Transverse colon (tissue), 4 donors: ENCODE measurements at places on chromosomes 11 and 22.

GRCh38 chr11:134398644-134399292 is 13.3 kb downstream of the B3GAT1 start:
- no peak for DNase-seq
- no peaks in the 10 kb centered on the region for H3K36me3 ChIP-seq
- peaks cover 18% of the 10 kb centered on the region for H3K27me3 ChIP-seq
- no peaks in the 10 kb centered on the region for H3K4me1 ChIP-seq

GRCh38 chr11:47108214-47108613 is 68.5 kb downstream of the ARFGAP2 start:
- no peaks in the 10 kb centered on the region for H3K27me3 ChIP-seq
- H3K36me3 ChIP-seq: no peaks in the 10 kb centered on the region
- no peak for DNase-seq
- peaks cover 47% of the 10 kb centered on the region for H3K4me1 ChIP-seq

DNA sequence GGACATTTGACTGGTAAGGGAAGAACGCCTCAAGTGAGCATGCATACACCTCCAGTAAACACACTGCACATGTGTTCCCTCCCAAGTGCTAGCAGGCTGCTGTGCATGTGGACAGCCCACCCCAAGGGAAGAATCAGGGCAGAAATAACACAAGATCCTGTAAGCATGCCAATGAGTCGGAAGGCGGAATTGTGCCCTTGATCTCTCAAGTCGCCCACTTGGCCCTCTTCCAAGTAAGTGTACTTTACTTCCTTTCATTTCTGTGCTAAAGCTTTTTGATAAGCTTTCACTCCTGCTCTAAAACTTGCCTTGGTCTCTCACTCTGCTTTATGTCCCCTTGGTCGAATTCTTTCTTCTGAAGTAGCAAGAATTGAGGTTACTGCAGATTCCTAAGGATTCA is 139.6 kb downstream of the TRPC6 start:
- DNase-seq: peak; percentile 20
- no peaks in the 10 kb centered on the region for H3K36me3 ChIP-seq
- no peaks in the 10 kb centered on the region for H3K4me1 ChIP-seq

DNA sequence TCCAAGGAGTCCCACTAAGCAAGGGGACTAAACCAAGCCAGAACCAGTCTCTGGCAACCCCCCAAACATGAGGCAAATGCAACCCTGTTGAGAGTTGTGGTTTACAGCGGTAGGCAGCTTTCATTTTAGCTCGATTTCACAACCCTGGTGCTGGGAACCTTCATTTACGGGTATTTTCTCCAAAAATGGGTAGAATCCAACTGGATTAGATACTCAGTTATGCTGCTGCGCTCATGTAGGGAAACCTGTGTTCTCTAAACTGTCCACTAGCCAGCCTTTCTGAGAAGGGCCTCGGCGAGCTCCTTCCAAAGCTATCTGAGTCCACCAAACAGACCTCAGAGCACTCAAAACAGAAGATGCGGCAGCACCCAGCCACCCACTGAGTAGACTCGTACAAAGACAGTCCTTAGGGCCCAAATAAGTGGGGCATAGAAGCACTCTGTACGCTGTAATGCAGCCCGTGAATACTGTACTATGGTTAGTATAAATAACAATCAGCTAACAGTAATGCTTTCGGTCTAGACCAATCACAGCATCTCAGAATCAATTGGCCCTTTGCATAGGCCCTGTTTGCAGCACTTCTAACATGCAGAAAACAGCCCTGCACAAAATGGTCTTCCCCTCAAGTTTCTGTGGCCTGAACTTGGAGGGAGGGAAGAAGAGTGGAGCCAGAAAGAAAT is 104.7 kb downstream of the ETS1 start:
- no peak for DNase-seq
- no peaks in the 10 kb centered on the region for H3K27me3 ChIP-seq
- H3K4me1 ChIP-seq: peaks cover 10% of the 10 kb centered on the region
- no peaks in the 10 kb centered on the region for H3K36me3 ChIP-seq

DNA sequence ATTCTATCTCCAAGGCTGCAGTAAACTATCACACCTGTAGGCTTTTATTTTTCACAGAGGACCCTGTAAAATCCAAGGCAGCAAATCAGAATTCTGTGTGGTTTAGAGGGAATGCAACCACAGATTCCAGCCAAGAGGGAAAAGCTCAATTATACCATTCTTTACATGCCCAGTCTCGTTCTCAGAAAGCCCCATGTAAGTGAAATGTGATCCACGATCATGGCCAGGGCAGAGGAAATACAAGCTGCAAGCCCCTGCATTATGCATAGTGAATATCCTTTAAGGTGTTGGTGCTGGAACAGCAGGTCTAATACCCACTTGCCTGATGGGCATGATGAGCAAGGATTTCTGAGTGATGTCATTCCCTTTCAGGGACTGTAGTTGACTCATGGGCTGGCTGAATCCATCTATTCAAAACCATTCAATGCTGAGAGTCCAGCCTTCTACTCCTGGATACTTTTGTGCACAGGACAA is 198.7 kb upstream of the MTMR2 start:
- DNase-seq: no peak
- no peaks in the 10 kb centered on the region for H3K27me3 ChIP-seq
- H3K4me1 ChIP-seq: no peaks in the 10 kb centered on the region
- H3K36me3 ChIP-seq: no peaks in the 10 kb centered on the region
- no peak overlapping the region for H3K4me3 ChIP-seq

GRCh38 chr22:19903031-19903430 is 38.5 kb upstream of the COMT start:
- H3K4me3 ChIP-seq: no peak overlapping the region
- peaks cover 7% of the 10 kb centered on the region for H3K4me1 ChIP-seq
- H3K27ac ChIP-seq: no peak overlapping the region
- H3K27me3 ChIP-seq: no peaks in the 10 kb centered on the region

DNA sequence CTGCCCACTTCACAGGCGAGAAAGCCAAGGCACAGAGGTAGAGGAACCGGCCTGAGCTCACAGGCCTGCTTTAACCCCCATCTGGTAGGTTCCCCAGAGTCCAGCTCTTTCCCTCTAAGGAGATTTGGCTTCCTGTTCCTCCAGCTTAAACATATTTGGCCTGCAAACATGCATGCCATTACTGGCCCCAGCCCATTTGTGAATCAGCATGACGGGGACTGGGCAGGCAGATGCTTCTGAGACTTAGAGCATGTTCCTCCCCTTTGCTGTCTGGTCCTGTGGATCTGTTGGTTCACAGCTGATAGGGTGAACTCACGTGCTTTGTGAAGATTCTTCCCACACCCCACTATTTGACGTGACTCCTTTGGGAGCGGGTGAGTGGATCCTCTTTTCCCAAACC is 12.6 kb downstream of the CHST1 start:
- H3K4me3 ChIP-seq: no peak overlapping the region
- H3K27ac ChIP-seq: no peak overlapping the region
- H3K36me3 ChIP-seq: no peaks in the 10 kb centered on the region
- H3K27me3 ChIP-seq: peaks cover 10% of the 10 kb centered on the region

- no peak overlapping the region for H3K27ac ChIP-seq
- no peaks in the 10 kb centered on the region for H3K4me1 ChIP-seq
- H3K4me3 ChIP-seq: no peak overlapping the region
- no peaks in the 10 kb centered on the region for H3K27me3 ChIP-seq
- H3K36me3 ChIP-seq: no peaks in the 10 kb centered on the region
Measured at GRCh38 chr11:20949585-20949984, 280.2 kb downstream of the NELL1 start.

DNA sequence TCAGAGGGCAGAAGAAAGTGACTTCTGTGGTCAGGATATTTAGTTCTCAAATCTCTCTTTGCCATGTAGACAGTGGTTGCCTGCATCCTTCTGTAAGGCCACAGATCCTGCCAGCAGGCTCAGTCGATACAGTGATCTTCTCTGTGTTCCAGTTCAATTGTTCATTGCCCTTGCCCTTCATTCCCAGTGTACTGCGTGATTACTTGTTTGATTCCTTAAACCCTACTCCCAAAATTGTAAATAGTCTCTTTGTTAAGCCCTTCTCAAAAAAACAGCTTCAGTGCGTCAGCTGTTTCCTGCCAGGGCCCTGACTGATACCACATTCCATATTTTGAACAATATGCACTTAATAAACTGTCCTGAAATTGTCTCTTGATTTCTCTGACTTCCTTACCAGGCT is 9.3 kb upstream of the TYR start:
- H3K27ac ChIP-seq: no peak overlapping the region
- H3K4me3 ChIP-seq: no peak overlapping the region
- H3K27me3 ChIP-seq: no peaks in the 10 kb centered on the region
- no peaks in the 10 kb centered on the region for H3K36me3 ChIP-seq
- no peak for DNase-seq
- H3K4me1 ChIP-seq: no peaks in the 10 kb centered on the region

DNA sequence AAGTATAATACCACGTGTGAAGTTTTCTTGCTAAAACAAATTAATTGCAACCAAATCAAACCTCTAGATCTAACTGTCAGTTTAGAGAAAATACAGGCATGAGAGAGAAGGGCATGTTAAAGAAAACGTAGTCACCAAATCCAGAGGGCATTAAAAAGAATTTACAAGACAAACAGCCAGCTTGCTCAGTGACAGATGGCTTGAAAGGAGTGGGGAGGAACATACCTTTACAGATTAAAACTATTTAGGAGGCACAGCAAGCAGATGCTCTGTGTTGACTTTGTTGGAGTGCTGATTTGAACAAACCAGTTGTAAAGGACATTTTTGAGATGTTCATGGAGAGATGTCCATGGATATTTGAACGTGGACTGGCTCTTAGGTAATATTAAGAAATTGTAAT is 96.9 kb downstream of the ATXN10 start:
- H3K36me3 ChIP-seq: no peaks in the 10 kb centered on the region
- DNase-seq: no peak
- no peaks in the 10 kb centered on the region for H3K27me3 ChIP-seq
- no peak overlapping the region for H3K4me3 ChIP-seq
- no peaks in the 10 kb centered on the region for H3K4me1 ChIP-seq

GRCh38 chr11:128061281-128061871 is 526.0 kb downstream of the ETS1 start:
- DNase-seq: no peak
- H3K27me3 ChIP-seq: no peaks in the 10 kb centered on the region
- H3K36me3 ChIP-seq: no peaks in the 10 kb centered on the region
- H3K4me3 ChIP-seq: no peak overlapping the region

DNA sequence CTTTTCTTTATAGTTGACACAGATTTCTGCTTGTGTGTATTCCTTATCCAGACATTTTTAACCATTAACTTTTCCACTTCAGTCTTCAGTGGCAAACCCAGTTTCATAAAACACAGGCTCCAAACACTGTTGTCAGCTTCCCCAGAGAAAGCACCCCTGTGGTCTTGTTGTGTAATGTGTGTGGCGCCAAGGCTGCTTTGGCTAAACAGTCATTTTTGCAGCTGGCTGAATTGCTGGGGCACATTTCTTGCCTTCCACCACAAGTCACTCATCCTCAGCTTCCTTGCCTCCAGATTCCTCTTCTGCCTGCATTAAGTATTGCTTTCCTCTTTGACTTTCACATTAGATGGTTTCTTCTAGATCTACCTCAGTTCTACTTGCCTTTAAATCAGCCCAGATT is 40.5 kb downstream of the ARHGAP1 start:
- no peaks in the 10 kb centered on the region for H3K27me3 ChIP-seq
- peaks cover 61% of the 10 kb centered on the region for H3K36me3 ChIP-seq
- H3K27ac ChIP-seq: no peak overlapping the region
- no peaks in the 10 kb centered on the region for H3K4me1 ChIP-seq
- DNase-seq: no peak

DNA sequence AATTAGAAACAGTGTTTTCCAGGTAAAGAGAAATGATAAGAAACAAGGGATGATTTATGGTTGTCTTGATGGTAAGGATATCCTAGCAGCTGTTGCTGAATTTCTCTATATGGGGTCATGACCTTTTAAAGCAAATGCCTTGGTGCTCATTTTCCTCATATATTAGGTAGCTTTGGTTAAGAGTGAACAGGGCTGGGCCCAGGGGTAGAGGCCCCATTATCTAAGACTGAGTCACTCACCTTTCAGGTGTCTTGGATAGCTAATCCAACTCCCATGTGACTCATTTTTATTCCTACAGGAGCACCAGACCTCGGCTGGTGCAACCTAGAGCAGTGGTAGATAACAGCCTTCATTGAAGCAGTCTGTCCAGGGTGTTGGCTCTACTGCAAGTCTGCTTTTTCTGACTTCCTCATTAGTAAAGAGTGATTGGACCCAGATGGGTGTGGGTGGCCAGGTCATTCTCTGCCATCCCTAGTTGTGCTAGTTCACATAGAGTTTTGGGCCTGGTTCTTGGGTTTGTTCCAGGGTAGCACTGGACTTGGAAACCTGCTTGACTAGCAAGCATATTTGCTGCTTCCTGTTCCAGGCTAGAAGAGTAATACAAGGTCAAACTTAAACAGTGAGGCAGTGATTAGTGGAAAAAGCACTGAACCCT is 37.4 kb downstream of the CTNND1 start:
- peak overlapping the region; percentile 87 for H3K27ac ChIP-seq
- H3K27me3 ChIP-seq: no peaks in the 10 kb centered on the region
- DNase-seq: peak; percentile 85
- peaks cover 48% of the 10 kb centered on the region for H3K36me3 ChIP-seq

DNA sequence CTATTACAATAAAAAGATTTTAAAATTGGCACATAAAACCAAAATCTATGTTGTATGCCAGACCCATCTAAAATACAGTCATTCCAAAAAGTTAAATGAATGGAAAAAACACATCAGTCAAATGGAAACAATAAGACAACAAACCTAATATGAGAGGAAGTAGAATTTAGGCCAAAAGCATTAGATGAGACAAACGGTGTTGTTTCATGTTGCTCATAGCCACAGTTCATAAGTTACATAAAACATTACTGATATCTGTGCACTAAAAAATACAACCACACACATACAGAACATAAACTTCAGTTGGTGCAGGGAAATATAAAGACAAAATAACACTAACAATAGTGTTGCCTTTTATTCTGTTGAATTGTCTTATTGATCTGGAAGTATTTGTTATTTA is 661.9 kb downstream of the CNTN5 start:
- H3K4me1 ChIP-seq: no peaks in the 10 kb centered on the region
- no peak for DNase-seq
- H3K27ac ChIP-seq: no peak overlapping the region
- no peaks in the 10 kb centered on the region for H3K27me3 ChIP-seq
- no peaks in the 10 kb centered on the region for H3K36me3 ChIP-seq
- no peak overlapping the region for H3K4me3 ChIP-seq

DNA sequence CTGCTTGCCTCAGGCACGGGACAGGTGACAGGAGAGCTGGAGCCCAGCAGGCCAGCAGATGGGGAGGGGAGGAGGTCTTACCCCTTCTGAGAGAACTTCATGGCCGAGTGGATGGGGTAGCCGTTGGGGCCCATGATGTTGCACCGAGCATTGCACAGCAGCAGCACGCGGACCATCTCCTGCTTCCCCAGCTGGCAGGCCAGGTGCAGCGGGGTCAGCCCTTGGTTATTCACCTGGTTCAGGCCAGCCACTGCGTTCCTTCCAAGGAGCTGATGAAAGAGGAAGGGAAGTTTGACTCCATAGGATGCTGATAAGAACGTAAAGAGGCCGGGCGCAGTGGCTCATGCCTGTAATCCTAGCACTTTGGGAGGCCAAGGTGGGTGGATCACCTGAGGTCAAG is 29.4 kb upstream of the BAIAP2L2 start:
- H3K4me1 ChIP-seq: no peaks in the 10 kb centered on the region
- no peak overlapping the region for H3K4me3 ChIP-seq
- H3K27ac ChIP-seq: no peak overlapping the region
- no peaks in the 10 kb centered on the region for H3K27me3 ChIP-seq
- no peaks in the 10 kb centered on the region for H3K36me3 ChIP-seq
- DNase-seq: no peak
